Activated CD4-positive, alpha-beta T cell treated with anti-CD3 and anti-CD28 coated beads, Interleukin-2, amount 50 U/mL, for 48 hours (primary cell): ENCODE measurements at places on chromosomes 7 and 10.
A peak's percentile ranks its signal among the peaks of the same experiment; 100 is the strongest.

DNA sequence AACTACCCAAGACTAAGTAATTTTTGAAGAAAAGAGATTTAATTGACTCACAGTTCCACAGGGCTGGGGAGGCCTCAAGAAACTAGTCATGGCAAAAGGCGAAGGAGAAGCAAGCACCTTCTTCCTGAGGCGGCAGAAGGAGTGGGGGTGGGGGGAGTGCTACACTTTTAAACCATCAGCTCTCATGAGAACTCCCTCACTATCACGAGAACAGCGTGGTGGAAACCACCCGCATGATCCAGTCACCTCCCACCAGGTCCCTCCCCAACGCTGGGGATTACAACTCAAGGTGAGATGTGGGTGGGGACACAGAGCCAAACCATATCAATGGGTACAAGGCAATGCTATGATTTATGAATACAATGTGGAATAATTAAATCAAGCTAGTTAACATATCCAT lies 241.9 kb downstream of the PTPRN2 start:
- no peak for DNase-seq

GRCh38 chr7:50567715-50568261 lies 2.6 kb upstream of the DDC start:
- no peak for DNase-seq

GRCh38 chr7:99106821-99107241 lies 37.1 kb downstream of the SMURF1 start:
- no peak for DNase-seq

- DNase-seq, result no peak
These were observed 362.0 kb downstream of the ZNF248 start for GRCh38 chr10:37495415-37495814.

DNA sequence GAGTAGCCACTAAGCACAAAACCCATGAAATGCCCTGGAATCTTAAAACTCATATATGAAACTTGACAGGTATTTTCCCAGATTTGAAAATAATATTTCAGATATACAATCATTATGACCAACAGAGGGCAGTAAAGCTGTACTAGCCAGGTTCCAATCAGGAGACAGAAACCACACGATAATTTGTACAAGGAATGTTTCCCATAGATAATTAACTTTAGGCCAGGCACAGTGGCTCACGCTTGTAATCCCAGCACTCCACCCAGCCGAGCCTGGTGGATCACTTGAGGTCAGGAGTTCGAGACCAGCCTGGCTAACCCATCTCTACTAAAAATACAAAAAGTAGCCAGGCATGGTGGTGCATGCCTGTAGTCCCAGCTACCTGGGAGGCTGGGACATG lies 31.0 kb upstream of the NUB1 start:
- DNase-seq, result no peak

DNA sequence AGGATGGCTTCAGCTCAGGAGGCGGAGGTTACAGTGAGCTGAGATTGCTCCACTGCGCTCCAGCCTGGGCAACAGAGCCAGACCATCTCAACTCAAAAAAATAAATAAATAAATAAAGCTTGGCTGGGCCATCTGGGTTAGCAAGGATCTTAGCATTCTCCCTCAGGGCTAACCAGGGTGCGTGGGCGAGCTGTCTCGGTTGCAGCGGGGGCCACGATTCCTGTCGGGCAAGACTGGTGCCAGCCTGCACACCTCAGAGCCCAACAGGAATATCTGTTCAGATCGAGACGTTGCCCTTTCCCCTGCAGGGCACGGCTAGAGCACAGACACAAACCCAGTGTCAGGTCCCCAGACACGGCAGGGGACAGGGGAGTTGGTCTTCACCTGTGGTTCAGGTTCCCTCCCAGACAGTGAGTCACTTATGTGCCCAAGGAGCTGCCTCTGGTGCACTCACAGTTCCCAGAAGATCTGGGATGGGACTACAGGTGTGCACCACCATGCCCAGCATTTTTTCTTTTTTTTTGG lies 75.5 kb upstream of the GTF2I start:
- DNase-seq, result no peak

DNA sequence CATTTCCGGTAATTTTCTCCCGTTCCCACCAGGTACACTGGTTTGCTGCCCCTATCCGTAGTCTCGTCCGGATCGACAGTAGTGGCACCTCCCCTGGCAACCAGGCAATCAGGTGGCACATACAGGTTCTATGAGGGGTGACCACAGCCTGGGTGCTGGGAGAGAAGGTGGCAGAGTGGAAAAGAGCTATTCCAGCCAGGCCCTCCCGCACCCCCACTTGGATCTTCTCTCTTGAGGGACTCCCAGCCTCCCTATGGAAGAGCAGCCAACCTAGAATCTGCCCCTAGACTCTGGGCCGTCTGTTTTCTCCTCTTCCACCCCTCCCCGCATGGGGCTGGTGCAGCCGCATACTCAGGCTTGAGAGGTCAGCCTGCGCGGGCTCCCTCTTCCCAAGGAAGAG lies 58.6 kb downstream of the GPR26 start:
- DNase-seq, result no peak

DNA sequence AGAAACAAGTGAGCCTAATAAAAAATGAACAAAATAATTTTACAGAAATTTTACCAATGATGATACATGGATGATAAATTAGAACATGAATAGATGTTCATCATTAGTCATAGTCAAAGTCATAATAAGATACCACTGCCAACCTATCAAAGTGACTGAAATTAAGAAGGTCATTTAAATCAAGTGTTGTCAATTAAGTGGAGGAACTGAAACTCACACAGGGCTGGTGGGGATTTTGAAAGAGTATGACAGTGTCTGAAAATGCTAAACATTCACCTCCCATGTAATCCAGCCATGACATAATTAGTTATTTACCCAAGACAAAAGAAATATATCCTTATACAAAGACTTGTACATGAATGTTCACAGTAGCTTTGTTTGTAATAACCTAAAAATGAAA lies 57.1 kb upstream of the DYNC1I1 start:
- DNase-seq, result no peak

DNA sequence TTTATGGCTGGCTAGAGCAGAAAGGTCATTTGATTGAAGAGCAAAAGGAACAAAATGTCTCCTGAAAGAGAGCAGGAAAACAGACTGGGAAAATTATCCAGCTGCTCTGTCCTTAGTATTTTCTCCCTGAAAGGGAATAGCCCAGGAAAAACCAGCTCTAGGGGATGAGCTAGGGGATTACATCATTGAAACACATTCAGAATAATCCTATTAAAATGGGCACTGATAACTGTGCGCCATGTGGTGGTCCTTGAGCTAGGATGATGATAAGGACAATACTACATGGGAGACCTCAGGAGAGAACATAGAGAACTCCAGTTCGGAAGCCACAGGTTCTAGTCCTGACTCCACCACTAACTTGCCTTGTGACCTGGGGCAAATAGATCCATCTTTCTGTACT lies 873.8 kb downstream of the TYW1 start:
- DNase-seq, result no peak

DNA sequence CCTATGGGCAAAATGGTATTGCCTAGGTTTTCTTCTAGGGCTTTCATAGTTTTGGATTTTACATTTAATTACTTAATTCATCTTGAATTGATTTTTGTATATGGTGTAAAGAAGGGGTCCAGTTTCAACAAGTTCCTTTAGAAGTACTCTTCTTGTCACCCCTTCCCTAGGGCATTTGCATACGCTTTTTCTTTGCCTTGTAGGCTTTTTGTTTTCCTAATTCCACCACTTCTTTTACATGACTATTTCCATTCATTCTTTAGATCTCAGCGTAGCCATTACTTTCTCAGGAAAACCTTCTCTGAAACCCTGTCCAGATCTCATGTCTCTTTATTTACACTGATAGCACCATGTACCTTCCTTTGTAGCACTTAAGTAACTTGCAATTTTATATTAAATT lies 648.6 kb downstream of the XPNPEP1 start:
- no peak for DNase-seq

DNA sequence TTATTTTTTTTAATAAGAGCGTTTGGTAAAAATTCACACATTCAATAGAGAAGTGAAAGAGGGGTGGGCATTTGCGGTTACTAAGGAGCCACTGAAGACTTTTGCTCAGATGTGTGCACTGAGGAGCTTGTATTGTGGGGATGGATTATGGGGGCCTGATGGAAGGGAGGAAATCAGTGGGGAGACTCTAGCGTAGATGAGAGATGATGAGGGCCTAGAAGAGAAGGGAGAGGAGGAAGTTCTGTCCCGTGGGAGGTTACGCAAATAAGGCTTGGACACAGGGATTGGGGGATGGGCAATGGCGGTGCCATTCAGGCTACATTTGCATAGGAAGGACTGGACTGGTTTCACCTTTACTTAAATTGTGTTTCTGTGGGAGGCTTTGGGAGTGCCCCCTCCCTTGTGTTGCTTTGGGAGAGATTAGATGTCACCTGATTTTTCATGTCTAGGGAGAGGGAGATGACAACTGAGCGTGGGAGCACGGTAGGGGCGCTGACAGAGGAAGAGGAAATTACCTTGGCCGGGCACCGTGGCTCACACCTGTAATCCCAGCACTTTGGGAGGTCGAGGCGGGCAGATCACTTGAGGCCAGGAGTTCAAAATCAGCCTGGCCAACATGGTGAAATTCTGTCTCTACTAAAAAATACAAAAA lies 2.2 kb upstream of the HIP1 start:
- DNase-seq, result no peak

DNA sequence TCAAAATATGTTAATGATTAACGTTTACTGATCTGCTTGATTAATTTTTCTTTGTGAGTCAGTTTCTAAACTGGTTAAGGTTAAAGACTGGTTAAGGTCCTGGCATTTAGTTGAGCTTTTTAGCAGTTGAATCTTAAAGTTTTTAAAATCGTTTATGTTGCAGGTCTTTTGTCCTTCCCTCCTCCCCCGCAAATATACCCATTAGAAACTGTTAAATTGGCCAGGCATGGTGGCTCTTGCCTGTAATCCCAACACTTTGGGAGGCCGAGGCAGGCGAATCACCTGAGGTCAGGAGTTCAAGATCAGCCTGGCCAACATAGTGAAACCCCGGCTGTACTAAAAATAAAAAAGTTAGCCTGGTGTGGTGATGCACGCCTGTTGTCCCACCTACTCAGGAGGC lies 100.9 kb downstream of the PODXL start:
- no peak for DNase-seq

- no peak for DNase-seq
These were observed 104.8 kb upstream of the LAMB4 start for GRCh38 chr7:108234971-108235450.

DNA sequence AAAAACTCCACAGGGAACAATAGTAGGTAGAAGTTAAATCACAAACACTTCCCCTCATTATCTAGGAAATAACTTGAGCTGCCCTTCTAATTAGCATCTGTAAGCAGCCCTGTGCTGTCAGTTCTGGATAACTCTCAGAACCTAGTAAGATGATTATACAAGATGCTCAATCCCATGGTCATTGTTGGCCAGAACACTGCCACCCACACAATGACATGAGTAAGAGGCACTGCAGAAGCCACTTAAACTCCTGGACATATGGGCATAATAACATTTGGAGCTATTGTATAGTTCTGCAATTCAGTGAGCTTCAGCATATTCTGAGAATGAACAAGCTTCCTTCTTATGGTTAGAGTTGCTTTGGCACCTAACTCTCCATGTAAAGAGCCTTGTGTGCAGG lies 153.8 kb downstream of the PLPP4 start:
- no peak for DNase-seq

DNA sequence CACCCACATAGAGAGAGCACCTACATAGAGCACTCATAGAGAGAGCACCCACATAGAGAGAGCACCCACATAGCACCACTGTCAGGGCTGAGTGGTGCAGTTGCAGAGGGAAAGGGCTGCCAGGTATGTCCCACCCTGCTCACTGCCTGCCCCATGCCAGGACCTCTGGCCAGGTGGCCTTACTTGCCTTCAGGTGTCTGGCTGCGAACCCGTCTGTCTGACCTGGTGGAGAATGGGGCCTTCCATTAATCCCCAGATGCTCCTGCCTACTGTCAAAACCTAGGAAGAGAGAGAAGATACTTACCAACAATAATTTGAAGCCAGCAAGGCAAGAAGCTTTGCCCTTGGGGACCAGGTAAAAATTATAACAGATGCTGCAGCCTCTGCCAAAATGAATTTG lies 51.1 kb downstream of the INSIG1 start:
- no peak for DNase-seq

DNA sequence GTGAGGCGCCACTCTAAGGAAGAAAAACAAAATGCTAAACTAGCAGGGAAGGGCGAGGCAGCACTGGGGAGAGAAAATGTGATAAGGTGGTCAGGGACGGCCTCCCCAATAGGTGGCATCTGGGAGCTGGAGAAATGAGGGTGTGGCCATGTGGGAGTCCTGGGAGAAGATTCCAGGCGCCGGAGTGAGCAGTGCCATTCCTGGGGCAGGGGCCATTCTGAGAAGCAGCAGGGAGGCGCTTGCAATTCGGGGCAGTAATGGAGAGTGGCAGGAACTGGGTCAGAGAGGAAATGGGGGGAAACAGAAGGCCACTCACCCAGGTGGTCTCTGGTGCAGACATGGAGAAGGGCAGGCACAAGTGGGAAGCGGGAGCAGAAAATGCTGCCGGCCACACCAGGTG lies 61.8 kb upstream of the LRRC18 start:
- no peak for DNase-seq

GRCh38 chr10:17061418-17061817 lies 68.2 kb downstream of the CUBN start:
- no peak for DNase-seq

DNA sequence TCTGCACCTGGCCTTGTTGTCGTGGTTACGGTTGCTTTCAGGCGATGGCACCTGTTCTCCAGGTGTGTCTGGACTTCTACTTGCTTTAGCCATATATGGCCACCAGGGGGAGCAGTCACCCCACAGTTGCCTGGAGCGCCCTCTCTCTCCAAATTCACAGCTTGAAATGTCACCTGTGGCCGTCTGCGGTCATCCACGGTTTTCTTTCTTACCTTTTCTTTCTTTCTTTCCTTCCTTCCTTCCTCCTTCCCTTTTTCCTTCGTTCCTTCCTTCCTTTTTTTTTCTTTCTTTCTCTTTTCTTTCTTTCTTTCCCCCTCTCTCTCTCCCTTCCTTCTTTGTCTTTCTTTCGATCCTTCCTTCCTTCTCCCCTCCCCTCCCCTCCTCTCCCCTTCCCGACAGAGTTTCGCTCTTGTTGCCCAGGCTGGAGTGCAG lies 150.5 kb upstream of the VKORC1L1 start:
- DNase-seq, result peak; percentile 70

- no peak for DNase-seq
These were observed 25.5 kb downstream of the VSIR start for GRCh38 chr10:71747551-71748523.
